Ammon's horn (tissue), 1 donor: ENCODE measurements at places on chromosomes 12 and 14.

GRCh38 chr12:54051874-54052437, 1.7 kb upstream of the HOXC4 start:
- no peak for DNase-seq

GRCh38 chr14:36605506-36605857, 23.1 kb upstream of the NKX2-8 start:
- DNase-seq, result no peak

- DNase-seq, result peak; percentile 23
Observed at GRCh38 chr12:27013611-27014084, 536 bp downstream of the TM7SF3 start.

GRCh38 chr14:64303471-64303917, 9.3 kb upstream of the ESR2 start:
- peak; percentile 64 for DNase-seq

- DNase-seq, result no peak
Observed at GRCh38 chr12:45933504-45933903, 56.9 kb downstream of the SCAF11 start.

GRCh38 chr12:132319991-132320570, 9.3 kb downstream of the GALNT9 start:
- DNase-seq, result no peak

GRCh38 chr14:100342195-100342594, 19.1 kb downstream of the SLC25A47 start:
- DNase-seq, result no peak

DNA sequence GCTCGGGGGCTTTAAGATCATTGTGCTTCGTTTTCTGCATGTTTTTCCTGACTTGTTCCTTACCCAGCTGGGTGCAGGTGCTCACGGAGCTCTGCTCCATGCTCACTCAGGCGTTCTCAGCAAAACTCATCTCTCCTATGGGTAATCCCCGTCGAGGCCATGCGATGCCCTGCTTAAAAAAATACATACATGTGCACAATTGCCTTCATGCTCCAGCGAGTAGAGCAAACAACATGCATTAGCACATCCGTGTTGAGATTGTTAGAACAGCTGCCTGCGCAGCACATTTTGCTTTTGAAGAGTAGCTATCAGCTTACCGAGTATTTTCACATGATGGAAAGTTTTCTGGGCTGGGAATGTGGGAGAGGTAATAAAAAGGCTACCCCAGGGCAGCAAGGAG, 16.2 kb downstream of the AACS start:
- DNase-seq, result no peak

- DNase-seq, result no peak
Observed at GRCh38 chr12:91194500-91194899, 11.9 kb upstream of the DCN start.

DNA sequence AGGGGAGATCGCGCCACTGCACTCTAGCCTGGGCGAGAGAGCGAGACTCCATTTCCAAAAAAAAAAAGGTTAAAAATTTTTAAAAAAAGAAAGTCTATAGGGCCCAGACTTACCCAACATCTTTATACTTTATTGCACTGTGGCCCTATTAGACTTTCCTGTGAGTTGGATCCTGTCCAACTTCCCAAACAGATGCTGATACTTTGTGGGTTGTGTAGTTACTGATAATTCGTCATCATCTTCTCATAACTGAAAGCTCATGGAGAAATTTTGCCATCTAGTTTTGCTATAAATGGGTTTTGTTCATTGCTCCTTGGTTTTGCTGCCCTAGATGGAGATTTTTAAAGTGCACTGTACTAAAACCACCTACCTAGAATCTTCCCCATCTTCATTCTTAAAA, 31.1 kb downstream of the APOBEC1 start:
- no peak for DNase-seq

- DNase-seq, result peak; percentile 65
Observed at GRCh38 chr14:74863274-74863673, 12.7 kb downstream of the PROX2 start.

GRCh38 chr14:104116756-104117340, 21.5 kb upstream of the KIF26A start:
- DNase-seq, result no peak

- no peak for DNase-seq
Observed at GRCh38 chr12:130179621-130180020, 17.4 kb downstream of the FZD10 start.

- DNase-seq, result no peak
Observed at GRCh38 chr14:81095539-81095938, 125.2 kb downstream of the GTF2A1 start.

DNA sequence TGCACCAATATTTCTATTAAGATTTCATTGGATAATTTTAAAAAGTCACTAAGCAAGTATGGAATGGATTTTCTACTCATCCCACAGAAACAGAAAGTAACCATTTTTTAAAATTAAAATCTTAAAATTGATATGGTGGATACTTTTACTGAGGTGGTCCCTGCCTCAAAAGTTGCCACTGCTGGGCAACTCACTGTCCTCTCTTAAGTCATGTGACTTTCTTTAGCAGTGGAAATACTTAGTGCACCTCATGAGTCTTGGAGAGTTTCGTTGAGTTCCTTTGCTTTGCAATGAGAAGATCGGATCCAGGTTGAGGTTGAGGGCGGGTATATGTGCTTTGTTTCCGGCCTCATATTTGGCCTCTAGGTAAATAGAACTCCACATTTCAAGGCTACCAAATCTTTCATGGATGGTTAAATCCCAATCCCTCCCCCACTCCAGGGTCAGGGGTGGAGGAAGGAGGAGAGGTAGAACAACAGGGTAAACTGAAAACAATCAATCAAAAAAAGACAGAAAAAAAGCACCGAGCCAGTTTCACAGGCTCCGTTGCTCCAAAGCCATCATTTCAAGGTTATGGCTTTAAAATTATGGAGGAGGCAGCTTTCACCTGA, 39.5 kb upstream of the DUSP6 start:
- no peak for DNase-seq

GRCh38 chr14:100825713-100826331, at the start of gene MEG3:
Gene MEG3, plus strand, starts transcription at chr14:100826118.
- DNase-seq, result peak; percentile 52

DNA sequence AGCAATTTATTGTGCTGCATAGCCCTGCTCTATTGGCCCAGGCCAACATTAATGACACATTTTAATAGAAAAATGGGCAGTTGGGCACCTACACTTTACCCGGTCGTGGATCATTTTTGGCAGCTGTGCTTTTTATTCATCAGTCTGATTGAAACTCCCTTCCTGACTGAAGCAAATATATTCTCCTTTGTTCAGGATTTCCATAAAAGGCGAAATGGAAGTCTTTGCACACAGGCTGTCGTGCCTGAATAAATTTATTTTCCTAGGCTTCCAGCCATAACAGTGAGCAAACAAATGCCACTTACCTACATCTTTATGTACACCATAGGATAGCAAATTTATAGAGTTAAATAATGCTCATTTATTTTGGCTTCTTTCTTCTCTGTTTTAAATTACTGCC, 480.7 kb upstream of the DCN start:
- DNase-seq, result no peak

GRCh38 chr12:11162502-11162901, 8.5 kb upstream of the SMIM10L1 start:
- no peak for DNase-seq

- DNase-seq, result no peak
Observed at GRCh38 chr14:37972941-37973887, 234.5 kb upstream of the SSTR1 start.

- no peak for DNase-seq
Observed at GRCh38 chr12:113858841-113859386, 107.2 kb downstream of the RBM19 start.

GRCh38 chr12:85825746-85826145, 10.5 kb downstream of the RASSF9 start:
- no peak for DNase-seq

DNA sequence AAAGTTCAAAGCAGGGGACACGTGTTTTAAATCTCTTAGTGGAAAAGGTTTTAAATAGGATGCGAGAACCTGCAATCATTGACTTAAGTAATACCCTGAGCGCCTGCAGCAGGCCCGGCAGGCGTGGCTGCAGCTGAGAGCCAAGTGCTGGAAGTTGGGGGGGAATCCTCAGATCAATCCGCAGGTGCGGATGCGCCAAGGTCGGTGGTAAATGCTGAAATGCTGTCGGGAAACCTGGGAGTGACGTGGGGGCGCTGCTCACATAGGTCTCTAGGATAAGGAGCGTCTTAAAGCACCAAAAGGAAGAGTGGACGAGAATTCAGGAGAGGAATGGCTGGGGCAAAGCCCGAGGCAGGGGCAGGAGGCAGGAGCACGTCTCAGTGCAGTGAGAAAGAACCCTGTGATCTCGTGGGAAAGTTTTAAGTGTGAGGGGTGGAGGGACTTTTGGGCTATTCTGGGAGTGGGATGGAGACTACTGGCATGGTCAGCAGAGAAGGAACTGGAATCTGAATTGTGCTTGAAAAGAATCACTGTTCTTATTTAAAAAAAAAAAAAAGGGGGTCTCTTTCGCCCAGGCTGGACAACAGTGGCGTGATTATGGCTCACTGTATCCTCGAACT, 883 bp upstream of the CDCA4 start:
- no peak for DNase-seq

- peak; percentile 40 for DNase-seq
Observed at GRCh38 chr14:104436047-104436591, 143.4 kb upstream of the C14orf180 start.

DNA sequence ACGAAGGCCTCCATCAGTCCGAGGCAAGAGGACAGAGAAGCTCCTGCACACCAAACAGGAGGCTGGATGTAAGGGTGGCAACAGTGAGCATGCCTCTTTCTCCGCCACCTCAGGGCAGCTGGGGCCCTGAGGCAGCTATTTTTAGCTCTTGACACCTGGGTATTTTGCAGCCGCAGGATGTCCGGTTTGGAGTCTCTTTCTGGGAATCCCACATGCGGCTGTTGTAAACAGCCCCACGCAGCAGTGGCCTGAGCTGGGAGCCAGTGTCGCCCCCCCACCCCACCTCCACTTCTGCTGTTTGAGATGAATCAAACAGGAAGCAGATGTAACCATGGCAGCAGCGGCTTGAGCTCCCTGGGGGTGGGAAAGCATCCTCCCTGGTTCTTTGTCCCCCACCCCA, 11.7 kb downstream of the HDAC7 start:
- DNase-seq, result peak; percentile 62

DNA sequence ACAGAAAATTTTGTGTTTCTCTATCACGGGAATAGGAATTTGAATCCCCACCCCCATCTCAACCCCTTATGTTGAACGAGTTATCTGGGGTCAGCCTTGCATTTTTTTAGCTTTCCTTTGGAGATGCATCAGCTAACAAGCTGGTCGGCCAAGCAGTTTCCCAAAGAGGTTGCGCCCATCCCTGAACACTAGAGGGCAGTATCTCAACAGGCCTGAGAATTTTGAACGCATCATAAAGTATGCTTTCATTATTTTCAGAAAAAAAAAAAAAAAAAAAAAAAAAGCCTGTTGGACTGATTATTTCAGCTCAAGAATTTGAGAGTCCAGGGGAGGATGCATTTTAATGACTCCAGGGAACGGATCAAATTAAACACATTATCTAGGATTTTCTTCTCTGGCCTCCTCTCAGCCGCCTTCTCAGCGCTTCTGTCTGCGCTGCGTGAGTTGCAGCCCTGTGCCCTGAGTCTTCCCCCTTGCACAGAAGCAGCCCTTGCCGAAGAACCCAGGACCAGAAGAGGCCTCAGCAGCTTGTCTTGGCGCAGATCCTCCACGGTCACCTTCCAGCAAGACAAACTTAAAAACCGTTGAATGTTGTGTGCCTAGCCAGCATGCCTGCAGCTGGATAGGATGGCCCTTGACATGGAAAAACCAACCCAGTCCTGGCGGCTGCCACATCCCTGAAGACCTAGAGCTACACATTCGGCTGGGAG, 76.6 kb upstream of the GZMB start:
- DNase-seq, result peak; percentile 82

- no peak for DNase-seq
Observed at GRCh38 chr12:130132831-130133511, 29.3 kb upstream of the FZD10 start.

GRCh38 chr12:89117448-89118034, 234.8 kb downstream of the DUSP6 start:
- DNase-seq, result no peak

DNA sequence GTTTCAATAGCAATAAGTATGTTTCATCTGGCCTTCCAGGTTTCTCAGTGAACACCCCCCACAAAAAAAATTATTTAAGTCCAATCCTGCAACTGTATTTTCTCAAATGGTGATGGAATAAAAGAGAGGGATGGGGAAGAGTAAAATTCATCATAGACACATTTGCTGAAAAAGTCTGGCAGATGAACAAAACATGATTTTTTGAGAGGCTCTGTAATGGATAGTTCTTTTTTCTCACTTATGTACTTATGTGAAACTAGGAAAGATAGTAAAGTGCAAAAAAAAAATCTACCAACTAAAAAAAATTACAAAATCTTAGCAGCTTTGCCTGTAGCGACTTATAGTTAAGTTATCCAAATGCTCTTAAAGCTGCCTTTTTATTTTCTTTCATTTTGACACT, 412.4 kb downstream of the FOXG1 start:
- DNase-seq, result no peak

- no peak for DNase-seq
Observed at GRCh38 chr12:3132636-3133404, 55.6 kb downstream of the TSPAN9 start.

DNA sequence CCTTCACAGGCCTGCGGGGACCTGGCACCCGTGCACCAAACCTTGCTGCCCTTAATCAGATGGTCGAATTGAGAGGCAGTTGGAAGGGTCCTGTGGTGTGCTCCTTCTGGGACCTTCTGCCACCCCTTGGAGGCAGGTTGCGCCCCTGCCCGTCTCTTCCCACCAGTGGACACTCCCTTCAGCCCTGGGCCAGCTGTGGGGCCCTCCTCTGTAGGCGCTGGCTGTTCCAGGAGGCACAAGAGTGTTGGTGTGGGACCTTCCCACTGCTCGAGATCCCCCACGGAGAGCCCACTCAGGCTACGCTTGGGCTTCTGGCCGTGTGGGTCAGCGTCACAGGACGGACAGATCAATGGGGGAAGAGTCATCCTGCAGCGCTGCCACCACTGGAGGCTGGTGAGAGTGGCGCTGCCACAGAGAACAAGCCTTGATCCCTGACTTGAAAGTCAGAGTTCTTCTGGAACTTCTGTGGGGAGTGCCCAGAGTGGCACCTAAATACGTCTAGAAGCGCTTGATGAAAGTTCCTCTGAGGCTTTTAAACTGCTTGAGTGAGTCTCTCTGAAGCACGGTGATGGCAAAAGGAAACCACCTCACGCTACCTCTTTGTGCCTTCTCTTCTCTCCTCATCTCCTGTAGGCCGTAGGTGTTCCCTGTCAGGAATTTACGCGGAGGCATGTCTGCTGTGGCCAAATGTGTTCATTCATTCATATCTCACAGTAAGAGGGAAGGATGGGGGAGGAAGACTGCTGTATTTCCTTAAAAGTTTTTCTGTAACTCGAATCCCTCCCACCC, 48.3 kb downstream of the TRAF3 start:
- no peak for DNase-seq

GRCh38 chr14:89315493-89316470, 101.3 kb downstream of the FOXN3 start:
- peak; percentile 22 for DNase-seq
